ENCODE measurements at places on chromosomes 2 and 18.

- DNase-seq, result no peak
Measured at GRCh38 chr18:48875314-48875941, 75.3 kb downstream of the SMAD7 start.

DNA sequence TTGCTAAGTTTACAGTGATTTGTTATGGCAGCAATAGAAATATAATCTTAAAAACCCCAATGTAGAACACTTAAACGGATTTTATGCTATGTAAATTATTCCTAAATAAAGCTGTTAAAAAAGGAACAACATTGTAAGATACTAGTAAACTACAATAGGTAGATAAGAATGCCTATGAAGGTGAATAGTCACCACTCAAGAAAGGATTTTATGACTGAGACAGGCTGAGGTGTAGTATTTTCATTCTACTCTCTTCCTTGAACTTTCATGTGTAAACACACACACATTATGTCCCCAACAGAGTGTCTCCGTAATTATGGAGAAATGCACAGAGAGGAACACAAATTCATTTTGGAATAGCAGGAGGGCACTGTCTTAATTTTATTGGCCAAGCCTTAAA, 183.9 kb upstream of the ST6GAL2 start:
- no peak for DNase-seq

- DNase-seq, result no peak
Measured at GRCh38 chr2:227816507-227817294, 3.1 kb downstream of the CCL20 start.

- DNase-seq, result no peak
Measured at GRCh38 chr2:86194751-86195054, 559 bp downstream of the IMMT start.

DNA sequence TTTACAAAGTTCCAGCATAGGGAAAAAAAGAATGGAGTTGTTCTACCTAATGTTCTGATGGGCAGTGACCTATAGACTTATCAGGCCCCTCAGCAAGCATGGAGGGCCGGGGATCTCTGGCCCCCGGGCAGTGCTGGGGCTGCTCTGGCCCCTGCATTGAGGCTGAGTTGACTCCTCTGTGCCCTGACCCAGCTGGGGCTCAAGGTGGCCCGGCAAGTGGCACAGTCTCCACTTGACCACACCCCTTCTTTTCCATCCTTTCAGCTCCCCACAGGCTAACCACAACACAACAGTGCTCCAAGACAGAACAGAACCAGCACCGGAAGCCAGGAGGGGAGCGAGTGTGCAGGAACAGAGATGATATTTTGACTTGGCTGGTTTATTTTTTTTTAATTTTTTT, 19.9 kb downstream of the TOGARAM2 start:
- no peak for DNase-seq

DNA sequence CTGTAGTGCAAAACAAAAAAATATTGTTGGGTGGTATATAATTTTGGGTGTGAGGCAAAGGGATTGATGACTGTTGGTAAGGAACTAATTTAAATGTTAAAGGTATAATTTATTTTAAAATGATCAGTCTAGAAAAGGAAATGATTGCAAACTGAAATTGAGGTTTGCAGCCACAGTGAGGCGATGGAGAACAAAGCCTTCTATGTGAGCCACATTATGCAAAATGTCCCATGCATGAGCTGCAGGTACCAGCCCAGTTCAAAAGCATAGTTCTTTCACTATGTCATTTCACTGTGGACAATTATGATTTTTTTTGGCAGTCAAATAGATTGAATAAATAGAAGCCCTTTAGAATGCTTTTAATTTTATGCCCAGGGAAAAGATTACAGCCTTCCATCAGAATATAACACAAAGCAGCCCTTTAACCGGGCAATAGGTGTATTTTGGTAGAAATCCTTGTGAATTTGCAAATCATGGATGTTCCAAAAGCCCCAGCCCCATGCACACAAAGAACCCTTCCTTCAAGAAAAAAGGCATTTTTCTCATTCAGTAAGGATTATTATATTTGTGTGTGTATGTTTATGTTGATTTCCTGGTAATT, 1.7 kb downstream of the MAP2 start:
- DNase-seq, result peak; percentile 55

DNA sequence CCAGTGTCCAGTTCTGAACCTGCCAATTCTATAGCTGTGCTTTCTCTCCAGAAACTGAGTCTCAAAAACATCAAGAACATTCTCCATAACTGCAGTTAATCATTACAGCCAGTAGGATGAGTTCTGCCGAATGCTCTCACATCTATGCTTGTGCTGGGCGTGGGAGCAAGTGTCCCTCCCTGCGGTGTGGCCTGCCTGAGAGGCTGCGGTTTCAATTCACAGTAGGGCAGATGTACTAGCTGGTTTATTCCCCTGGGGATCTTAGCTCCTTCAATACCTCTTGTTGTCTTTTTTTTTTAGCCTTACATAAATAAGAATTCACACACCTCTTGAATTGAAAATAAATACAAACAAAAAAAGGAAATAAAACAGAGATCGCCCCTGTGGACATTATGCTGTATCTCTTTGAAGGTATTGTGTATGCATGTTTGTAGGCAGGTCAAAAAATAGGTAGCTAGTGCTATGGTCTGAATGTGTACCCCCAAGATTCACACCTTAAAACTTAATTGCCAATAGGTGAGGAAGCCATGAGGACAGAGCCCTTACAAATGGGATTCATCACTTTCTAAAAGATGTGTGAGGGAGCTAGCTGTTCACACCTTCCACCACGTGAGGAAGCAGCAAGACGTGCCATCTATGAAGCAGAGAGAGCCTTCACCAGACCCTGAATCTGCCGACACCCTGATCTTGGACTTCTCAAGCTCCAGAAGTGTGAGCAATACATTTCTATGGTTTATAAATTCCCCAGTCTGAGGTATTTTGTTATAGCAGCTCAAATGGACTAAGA, 74.3 kb downstream of the BCL2L11 start:
- peak; percentile 37 for DNase-seq

- DNase-seq, result no peak
Measured at GRCh38 chr2:14336759-14337382, 295.6 kb upstream of the LRATD1 start.

DNA sequence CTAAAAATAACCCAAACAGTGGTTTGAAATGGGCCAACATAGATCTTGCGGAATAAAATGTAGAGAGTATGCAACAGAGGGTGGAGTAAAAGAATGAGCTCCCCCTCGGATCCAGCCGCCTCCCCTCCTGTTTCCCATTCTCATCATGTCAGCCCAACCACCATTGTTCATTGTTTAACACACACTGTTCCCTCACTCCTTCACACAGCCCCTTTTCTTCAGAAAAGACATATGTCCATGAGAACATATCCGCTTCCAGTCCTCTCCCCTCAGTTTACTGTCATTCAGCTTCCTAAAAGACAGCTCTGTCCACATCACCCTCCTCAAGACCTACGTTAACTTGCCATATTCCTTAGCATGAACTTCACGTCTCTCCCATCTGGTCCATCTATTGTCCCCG, 62.9 kb upstream of the SERTAD2 start:
- DNase-seq, result no peak

- DNase-seq, result no peak
Measured at GRCh38 chr2:120474486-120474885, 128.6 kb downstream of the INHBB start.

GRCh38 chr18:80154293-80154692, 45.2 kb downstream of the ADNP2 start:
- DNase-seq, result no peak

DNA sequence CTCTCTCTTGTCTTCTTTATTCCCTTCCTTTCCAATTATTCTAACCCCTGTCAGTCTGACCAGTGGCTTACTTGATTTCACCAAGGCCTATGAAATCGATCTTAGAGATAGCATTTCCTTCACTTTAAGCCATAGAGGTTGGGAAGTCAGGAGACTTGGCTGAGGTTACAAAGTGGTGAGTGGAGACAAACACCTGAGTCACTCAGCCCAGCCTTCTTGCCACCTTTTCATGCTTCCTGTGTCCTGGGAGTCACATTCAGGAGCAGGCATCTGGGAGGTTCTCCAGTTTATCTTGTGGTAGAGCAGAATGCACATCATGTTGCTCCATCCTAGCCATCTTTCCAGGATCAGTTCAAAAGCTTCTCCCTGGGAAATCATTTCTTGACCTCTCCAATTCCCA, 59.1 kb downstream of the VSNL1 start:
- DNase-seq, result no peak

DNA sequence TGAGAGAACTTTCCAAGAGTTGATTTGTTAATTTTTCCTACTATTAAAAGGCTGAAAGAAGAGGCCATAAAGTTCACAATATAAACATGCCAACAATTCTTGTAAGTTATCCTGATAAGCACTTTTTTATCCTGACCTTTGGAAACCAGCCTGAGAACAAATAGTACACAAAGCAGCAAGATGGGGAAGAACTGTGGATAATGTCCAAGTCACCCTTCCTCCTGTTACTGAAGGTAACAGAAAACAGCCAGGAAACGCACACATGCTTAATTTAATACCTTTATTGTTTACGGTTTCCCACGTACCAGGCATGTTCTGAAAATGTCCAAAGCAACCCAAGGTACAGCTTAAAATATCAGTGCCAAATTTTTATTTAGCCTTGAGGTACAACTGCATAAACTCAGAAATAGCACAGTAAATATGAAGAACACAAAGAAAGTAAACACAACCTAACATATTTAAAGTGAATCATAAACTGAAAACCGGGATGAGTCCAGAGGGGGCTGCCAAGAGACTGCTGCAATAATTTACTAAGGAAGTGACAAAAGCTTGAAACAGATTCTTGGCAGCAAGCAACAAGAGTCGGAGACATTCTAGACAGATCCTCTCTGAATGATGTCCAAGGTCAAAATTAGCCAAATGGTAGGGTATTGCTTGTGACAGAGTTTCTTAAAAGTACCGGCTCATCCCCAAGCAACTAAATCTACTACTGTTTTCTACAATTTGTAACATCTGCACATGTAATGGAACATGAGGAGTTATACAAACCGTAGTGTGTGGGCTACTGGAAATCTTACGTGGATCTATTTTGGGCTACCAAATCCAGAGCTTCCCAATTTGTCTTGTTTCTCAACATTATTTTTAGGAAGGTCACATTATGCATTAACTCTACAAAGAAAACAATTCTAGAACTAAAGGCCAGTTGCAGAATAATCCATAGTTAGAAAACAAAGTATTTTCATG, 93.2 kb downstream of the CABYR start:
- DNase-seq, result no peak

- DNase-seq, result no peak
Measured at GRCh38 chr18:75592527-75592926, 165.0 kb upstream of the SMIM21 start.

GRCh38 chr2:172282944-172283343, 144.4 kb upstream of the ITGA6 start:
- no peak for DNase-seq

All from NCI-H2107 (cell line).